ENCODE measurements at places on chromosomes 3 and 15.

- H3K36me3 ChIP-seq = no peaks in the 10 kb centered on the region
- H3K4me1 ChIP-seq = peaks cover 12% of the 10 kb centered on the region
- no peak overlapping the region for H3K4me3 ChIP-seq
- peaks cover 39% of the 10 kb centered on the region for H3K27me3 ChIP-seq
- H3K27ac ChIP-seq = no peak overlapping the region
- no peak for DNase-seq
These were observed 105.8 kb upstream of the ETV5 start for GRCh38 chr3:186214670-186215069.

- DNase-seq = no peak
- no peak overlapping the region for H3K27ac ChIP-seq
- H3K4me1 ChIP-seq = no peaks in the 10 kb centered on the region
- H3K36me3 ChIP-seq = peaks cover 30% of the 10 kb centered on the region
- no peaks in the 10 kb centered on the region for H3K27me3 ChIP-seq
- H3K4me3 ChIP-seq = no peak overlapping the region
These were observed 30.3 kb downstream of the PPP1R2 start for GRCh38 chr3:195512798-195513345.

- DNase-seq = no peak
- no peaks in the 10 kb centered on the region for H3K4me1 ChIP-seq
- H3K4me3 ChIP-seq = no peak overlapping the region
- H3K36me3 ChIP-seq = no peaks in the 10 kb centered on the region
- no peaks in the 10 kb centered on the region for H3K27me3 ChIP-seq
These were observed 841.9 kb downstream of the CADM2 start for GRCh38 chr3:85800676-85801075.

DNA sequence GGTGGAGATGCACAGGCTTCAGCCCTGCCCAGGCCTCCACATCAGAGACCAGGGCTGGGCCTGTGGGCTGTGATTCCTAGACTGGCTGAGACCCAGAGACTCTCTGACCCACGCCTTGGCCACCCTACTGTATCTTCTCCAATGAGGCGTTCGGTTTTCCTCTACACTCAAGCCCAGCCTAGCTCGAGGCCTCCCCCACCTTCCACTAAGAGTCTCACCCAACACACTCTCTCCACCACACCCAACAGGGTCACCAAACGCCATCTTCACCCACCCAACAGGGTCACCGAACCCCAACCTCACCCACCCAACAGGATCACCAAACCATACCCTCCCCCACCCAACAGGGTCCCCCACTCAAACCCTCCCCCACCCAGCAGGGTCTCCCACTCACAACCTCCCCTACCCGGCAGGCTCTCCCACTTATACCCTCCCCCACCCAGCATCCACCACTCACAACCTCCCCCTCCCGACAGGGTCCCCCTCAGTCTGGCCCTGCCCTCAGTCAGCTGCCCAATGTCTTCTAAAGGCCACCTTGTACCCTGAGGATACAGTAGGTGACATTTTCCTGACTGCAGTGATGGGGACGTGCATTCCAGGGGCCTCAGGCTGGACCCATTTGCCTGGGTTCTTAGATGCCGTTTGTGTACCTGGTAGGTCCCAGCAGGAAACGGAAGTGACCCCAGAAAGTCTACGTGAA, 20.4 kb downstream of the CFAP100 start:
- H3K27me3 ChIP-seq = peaks cover 23% of the 10 kb centered on the region
- peak; percentile 79 for DNase-seq
- no peaks in the 10 kb centered on the region for H3K36me3 ChIP-seq
- no peak overlapping the region for H3K4me3 ChIP-seq

- DNase-seq = no peak
- H3K27ac ChIP-seq = peak overlapping the region; percentile 65
- peaks cover 74% of the 10 kb centered on the region for H3K4me1 ChIP-seq
- H3K27me3 ChIP-seq = no peaks in the 10 kb centered on the region
These were observed 27.7 kb downstream of the CRTC3 start for GRCh38 chr15:90557186-90558084.

GRCh38 chr3:48194446-48195071, 6.3 kb upstream of the CDC25A start:
- no peak overlapping the region for H3K4me3 ChIP-seq
- DNase-seq = peak; percentile 88
- peaks cover 3% of the 10 kb centered on the region for H3K4me1 ChIP-seq

- DNase-seq = no peak
- no peaks in the 10 kb centered on the region for H3K36me3 ChIP-seq
- H3K27me3 ChIP-seq = no peaks in the 10 kb centered on the region
- peaks cover 55% of the 10 kb centered on the region for H3K4me1 ChIP-seq
These were observed 13.2 kb downstream of the USP13 start for GRCh38 chr3:179666030-179666429.

Data from osteocyte (in vitro differentiated cells).